ENCODE measurements at places on chromosomes 11 and 22.
A peak's percentile ranks its signal among the peaks of the same experiment; 100 is the strongest.

GRCh38 chr22:39449708-39450107 lies 7.1 kb upstream of the MGAT3 start:
- no peak for DNase-seq

DNA sequence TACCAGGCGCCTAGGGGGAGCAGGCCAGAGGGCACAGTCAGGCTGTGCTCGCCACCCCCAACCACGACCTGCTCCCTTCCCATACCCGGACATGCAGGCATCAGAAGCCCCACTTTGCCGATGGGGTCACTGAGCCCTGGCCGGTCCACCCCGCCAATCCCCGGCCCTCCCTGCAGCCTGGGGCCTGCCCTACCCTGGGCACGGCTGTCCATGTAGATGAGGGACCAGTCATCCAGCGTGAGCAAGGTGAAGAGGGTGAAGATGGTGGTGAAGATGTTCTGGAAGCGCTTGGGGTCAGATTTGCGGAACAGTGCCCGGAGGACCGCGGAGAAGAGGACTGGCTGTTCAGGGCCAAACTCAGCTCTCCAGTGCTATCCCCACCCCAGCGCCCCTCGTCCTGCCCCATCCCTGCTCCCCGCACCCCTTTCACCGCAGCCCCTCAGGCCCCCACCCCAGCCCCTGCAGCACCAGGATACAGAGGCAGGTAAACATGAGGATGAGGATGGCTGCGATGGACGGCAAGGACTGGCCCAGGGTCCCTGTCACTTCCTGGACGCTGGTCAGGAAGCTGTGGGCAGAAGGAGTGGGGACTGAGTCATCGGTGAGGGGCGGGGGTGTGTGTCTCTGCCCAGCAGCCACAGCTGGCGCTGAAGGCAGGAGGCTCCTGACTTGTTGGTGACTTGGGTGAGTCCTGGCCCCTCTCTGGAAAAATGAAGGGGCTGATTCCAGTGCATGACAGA lies 5.5 kb downstream of the CATSPER1 start:
- DNase-seq = peak; percentile 67

DNA sequence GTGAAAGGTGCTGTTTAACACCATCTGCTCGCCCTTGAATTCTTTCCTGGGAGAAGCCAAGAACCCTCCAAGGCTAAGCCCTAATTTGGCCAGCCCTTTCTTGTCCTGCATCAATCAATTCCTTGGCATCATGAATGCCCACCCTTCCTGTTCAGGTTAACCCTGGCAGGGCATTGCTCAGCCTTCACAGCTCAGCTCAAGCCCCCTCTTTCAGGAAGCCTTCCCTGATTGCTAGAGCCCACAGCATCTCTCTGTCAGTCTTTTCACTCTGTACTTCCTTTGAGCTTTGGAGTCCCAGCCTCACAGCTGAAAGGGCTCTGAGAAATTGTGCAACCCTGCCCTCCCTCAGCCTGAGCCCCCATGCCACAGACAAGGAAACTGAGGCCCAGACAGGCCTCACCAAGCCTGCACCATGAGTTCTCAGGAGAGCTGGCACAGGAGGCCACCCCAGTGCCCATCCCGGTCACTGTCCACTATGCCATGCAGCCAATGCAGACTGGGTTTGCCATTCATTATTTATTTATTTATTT lies 16.9 kb downstream of the RPL3 start:
- no peak for DNase-seq

- no peak for DNase-seq
Observed at GRCh38 chr11:43872995-43873394, 7.6 kb upstream of the ALKBH3 start.

GRCh38 chr11:59175091-59175501 lies 3.2 kb downstream of the DTX4 start:
- DNase-seq = no peak

DNA sequence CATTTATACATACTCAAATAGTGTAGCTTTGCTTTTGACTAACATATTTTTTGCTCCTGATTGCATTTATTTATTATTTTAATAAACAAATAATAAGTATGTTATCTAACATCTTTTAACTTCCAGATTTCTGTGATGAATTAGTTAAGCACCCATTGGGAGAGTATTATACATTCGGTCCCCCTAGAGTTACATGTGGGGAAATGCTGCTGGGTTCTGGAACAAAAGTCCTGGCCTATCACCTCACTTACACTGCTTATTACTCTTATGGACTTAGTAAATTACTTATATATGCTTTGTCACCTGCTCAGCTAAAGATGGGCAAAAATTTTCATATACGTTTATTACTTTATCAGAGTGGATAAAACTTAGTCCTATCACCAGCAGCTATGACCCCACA lies 1163.0 kb downstream of the FAM181B start:
- no peak for DNase-seq

DNA sequence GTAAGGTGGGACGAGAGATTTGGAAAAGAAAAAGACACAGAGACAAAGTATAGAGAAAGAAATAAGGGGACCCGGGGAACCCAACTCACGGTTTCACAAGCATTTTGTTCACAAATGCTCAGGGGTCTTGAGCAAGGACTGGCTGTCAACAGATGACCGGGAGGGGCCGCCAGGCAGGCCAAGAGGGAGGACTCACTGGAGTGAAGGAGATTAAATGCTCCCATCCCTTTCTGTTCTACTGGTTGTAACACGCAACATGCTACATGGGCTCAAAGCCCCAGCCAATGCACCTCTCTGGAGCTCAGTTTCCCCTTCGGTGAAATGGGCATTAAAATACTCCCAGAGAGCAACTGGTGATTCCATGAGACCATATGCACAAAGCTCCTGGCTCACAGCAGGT lies 13.4 kb downstream of the SHANK2 start:
- no peak for DNase-seq

DNA sequence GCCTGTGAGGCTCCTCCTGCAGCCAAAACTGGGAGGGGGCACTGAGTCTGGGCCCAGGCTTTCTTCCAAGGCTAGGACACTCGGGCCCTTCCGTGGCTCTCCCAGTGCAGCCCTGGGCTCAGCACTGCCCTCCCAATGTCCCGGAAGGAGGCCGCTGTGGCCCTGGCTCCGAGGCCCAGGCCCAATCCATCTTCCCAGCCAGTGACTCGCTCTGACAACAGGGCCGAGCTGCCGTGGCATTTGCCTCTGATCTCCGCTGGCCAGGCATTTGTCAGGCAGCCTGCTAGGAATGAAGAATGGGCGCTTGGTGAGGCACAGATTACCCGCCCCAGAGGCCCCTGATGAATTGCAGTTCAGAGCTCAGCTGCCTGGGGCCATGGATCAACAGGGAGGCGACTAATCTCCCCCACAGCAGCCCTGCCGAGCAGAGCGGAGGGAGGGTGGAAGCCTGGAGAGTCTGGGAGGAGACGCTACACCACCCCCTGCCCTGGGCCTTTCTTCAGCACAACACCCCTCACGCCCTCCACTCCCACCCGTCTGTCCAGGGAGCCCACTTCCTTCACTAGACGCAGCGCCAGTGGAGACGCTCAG lies 8.3 kb downstream of the FXYD2 start:
- DNase-seq = no peak

- no peak for DNase-seq
Observed at GRCh38 chr22:40714499-40715337, 35.4 kb downstream of the MCHR1 start.

GRCh38 chr11:134393638-134394037 lies 18.4 kb downstream of the B3GAT1 start:
- no peak for DNase-seq

- no peak for DNase-seq
Observed at GRCh38 chr11:2521733-2522630, 77.2 kb downstream of the KCNQ1 start.

- no peak for DNase-seq
Observed at GRCh38 chr11:17296852-17297559, 20.5 kb downstream of the NUCB2 start.
